Psoas muscle (tissue), 8 donors: ENCODE measurements at places on chromosomes 16 and 17. TPM values are rescaled to one million over a fixed set of nuclear protein-coding genes. Genes with fewer than 3 reads are reported as not detected.

DNA sequence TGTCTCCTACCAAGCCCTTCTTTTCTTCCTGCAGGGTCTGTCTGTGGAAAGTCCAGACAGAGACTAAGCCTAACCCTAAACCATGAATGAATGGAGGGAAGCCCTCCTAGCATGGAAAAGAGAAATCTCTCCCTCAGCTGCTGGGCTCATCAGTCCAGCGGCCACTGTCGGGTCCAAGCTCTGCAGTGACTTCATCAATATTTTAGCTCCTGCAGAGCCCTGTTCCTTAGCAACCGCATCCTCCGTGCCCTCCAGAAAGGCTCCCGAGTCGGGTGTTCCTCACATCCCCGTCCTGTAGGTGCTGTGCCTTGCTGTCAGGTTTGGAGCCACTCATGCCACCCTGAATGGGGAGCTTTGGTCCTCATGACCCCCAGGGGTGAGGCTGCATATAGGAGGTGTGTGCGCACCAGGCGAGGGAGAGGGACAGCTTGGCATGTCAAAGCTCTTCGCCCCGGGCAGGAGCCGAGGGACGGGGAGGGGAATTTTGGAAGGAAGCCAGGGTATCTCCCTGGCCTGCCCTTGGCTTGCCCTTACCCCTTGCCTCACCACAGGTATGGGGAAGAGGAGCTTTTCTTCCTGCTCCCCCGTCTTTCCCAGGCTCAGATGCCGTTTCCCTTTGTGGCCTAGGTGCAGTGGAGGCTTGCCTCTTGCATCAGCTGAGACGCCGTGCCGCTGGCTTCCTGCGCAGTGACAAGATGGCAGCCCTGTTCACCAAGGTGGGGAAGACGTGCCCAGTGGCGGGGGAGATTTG lies 23.9 kb downstream of the SGSM2 start:
- no peak overlapping the region for H3K27ac ChIP-seq
- H3K36me3 ChIP-seq = peaks cover 36% of the 10 kb centered on the region
- DNase-seq = no peak
- H3K27me3 ChIP-seq = no peaks in the 10 kb centered on the region

GRCh38 chr17:6457688-6458459 lies 13.6 kb downstream of the PIMREG start:
- peaks cover 13% of the 10 kb centered on the region for H3K27me3 ChIP-seq
- peaks cover 3% of the 10 kb centered on the region for H3K4me1 ChIP-seq
- H3K4me3 ChIP-seq = no peak overlapping the region
- no peak overlapping the region for H3K27ac ChIP-seq
- H3K36me3 ChIP-seq = no peaks in the 10 kb centered on the region

GRCh38 chr16:51200793-51201192 lies 49.7 kb upstream of the SALL1 start:
- H3K4me1 ChIP-seq = no peaks in the 10 kb centered on the region
- no peaks in the 10 kb centered on the region for H3K27me3 ChIP-seq
- no peaks in the 10 kb centered on the region for H3K36me3 ChIP-seq
- no peak for DNase-seq
- no peak overlapping the region for H3K27ac ChIP-seq

- no peak overlapping the region for H3K4me3 ChIP-seq
- H3K4me1 ChIP-seq = peaks cover 48% of the 10 kb centered on the region
- no peaks in the 10 kb centered on the region for H3K27me3 ChIP-seq
- no peak for DNase-seq
- no peak overlapping the region for H3K27ac ChIP-seq
- peaks cover 11% of the 10 kb centered on the region for H3K36me3 ChIP-seq
These were observed 13.5 kb downstream of the GLYR1 start for GRCh38 chr16:4833584-4833983.

RPH3AL gene
- 3.7 TPM for polyA plus RNA-seq

MAPT gene
- polyA plus RNA-seq = 61.3 TPM
